Esophagus squamous epithelium (tissue), 5 donors: ENCODE measurements at places on chromosomes 6 and 20.

DNA sequence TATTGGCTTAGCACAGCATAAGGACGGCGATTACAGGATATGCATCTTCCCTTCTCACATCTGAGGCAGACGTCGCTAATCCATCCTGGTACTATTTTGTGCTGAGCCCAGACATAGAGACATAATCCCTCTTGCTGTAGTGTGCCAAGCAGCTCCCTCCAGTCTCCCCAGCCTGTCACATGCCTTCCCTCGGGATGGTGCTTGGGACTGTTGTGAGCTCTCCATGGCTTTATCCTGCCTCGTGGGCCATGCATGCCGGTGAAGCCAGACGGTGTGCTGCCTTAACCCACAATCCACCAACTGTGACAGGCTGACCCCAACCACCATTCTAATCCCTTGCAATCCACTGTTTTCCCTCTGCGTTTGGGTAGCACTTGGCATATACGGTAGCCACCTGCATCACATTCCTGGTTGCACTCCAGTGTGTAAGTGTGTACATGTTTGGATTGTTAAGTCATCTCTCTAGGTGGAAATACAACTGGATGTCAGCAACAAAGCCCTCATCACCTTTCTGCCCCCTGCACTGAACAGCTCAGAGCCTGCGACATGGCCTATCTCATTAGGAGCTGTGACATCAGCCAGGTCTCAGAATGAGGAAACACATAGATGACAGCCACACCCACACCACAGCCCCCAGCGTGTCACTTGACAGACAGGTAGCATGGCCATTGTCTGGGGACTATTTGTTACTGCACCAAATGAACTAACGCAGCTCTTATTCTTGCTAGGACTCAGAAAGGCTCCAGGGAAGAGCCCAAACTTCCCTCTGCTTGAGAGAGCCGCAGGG is 374.8 kb upstream of the CDH4 start:
- DNase-seq = no peak

DNA sequence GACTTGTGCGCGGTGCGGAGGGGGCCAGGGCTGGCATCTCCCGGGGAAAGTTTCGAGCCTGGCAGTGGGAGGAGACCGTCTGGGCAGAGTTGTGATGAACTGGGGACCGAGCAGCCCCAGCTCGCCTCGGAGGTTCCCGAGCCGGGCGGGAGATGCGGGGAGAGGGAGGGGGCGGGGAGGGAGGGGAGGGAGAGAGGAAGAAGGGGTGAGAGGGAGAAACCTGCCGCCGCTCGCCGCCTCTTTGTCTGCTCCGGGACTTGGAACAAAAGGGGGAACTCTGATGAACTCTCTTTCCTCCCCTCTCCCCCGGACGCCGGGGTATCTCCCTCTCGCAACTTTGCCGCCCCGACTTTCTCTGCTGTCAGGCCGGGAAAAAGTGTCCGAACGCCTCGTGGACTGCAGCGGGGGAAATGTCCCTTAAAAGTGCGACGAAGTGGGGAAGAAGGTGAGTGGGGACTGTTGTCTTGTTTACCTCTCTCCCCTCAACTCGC is 72.7 kb downstream of the SOX4 start:
- no peak for DNase-seq

GRCh38 chr6:13718123-13718458 is 6.5 kb upstream of the RANBP9 start:
- DNase-seq = no peak

GRCh38 chr6:149231778-149232177 is 85.7 kb upstream of the TAB2 start:
- DNase-seq = no peak

GRCh38 chr6:69790629-69791028 is 6.2 kb downstream of the LMBRD1 start:
- no peak for DNase-seq

DNA sequence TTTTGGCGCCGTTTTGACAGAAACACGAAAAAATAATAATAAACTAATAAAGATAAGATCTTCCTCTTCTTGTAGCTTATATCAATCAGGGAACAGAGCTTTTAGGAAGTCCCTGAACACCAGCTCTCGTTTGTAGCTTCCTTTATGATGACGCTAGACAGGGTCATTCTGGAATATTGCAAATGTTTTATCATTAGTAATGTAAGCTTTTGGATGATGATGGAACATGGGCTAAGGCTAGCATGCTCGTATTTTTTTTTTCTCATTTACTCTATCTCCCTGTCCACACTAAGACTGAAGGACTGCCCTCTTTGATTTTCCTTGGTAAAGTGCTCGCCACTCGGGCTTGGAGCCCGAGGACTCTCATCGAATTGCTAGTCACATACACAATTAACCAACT is 22.1 kb upstream of the POM121L2 start:
- DNase-seq = no peak

DNA sequence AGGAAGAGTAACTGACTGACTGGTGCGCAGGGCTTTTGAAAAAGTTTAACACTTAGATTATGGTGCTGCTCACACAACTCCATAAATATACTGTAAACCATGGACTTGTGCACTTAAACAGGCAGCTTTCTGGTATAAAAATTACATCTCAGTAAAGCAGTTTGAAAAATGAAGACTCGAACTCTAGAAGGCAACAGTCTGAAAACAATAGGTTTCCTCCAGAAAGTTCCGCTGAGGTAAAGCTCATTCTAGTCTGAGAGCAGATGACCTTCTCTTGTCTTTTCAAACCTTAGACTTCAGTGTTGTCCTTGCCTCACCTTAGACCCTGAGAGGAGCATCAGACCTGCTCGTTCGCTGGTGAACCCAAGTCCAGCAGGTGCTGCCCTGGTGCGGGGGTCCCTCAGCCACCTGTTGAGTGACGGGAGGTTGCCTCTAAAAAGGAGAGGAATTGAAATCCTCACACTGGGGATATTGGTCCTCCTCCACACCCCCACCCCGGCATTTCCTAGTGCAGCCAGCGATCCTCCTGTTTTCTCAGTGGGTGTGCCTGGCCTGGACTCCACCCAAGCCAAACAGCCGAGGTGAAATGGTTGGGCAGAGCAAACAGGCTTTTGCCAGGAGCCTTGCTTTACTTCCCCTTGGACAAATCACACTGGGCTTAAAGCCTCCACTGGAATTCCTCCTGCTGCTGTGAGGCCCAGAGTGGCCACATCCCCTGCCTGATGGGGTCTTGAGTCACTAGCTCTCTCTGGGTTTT is 14.7 kb upstream of the PYGB start:
- DNase-seq = no peak

GRCh38 chr6:132365281-132365907 is 35.9 kb downstream of the MOXD1 start:
- no peak for DNase-seq

GRCh38 chr6:4994741-4995140 is 9.1 kb downstream of the RPP40 start:
- no peak for DNase-seq
